ENCODE measurements at places on chromosomes 7 and 10. TPM values are rescaled to one million over a fixed set of nuclear protein-coding genes. Genes with fewer than 3 reads are reported as not detected.

GRCh38 chr7:37068902-37069301, 344.6 kb upstream of the AOAH start:
- DNase-seq = peak; percentile 98

DNA sequence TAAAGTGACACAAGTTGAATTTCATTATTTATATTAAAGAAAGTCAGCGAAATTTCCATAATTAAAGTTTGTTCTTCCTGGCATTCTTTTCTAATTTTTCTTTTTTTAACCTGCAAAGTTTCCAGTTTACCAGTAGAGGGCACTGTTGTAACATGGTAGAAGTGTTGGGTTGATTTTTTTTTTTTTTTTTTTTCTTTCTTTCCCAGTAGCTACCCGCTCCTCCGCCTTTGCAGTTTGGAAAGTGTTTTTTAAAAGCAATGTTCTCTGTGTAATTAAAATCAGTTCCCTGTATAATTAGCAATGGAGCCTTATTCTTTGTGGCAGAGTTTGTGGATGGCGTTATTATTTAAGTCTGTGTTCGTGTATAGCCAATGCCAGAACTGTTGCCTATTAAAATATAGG, 53.7 kb downstream of the TAF3 start:
- peak; percentile 33 for DNase-seq

DNA sequence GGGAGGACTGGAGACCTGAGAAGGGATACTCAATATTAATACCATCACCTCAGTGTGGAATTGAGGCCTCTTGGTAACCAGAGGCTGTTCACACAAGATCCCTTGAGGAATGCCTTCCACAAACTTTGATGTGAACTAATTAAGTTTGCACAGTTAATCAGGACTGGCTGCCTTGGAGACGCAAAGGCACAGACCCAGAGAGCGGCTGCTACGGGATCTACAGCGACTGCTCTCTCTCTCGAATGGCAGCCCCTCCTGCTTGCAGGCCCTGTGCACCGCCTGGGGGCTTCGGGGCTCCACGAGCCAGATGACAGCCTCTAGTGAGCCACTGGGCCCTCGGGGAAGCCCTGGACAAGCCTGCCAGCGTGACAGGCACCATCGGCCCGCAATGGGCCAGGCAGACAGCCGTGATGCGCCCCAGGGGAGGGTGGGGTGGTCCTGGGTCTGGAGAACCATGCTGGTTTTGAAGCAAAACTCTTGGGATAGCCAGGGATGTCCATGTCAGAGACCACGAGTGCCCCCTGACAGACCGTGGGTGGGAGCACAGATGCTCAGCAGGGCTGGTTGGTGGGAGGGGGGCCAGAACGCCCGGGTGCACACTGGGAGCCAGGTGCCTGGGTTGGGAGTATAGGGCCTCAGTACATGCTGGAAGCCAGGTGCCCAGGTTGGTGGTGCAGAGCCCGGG, 195.6 kb downstream of the ELFN1 start:
- DNase-seq = no peak

DNA sequence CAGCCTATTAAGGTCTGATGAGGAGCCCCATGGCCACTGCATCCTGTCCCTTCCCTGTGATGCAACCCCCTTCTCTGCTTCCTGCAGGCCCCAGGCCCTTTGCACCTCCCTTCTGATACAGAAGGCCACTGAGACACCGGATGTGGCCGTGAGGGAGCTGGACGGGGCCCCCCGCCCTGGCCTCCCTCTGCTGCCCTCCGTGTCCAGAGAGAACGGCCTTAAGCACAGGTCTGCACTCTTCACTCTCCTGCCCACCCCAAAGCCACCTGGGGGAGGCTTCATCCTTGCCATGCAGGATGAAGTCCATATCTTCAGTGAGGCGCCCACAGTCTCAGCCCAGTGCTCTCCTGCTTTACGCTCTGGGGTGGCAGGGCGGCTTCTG, 86.9 kb upstream of the GNA12 start:
- no peak for DNase-seq

GRCh38 chr10:8035641-8036470, 18.6 kb upstream of the GATA3 start:
- no peak for DNase-seq

DNA sequence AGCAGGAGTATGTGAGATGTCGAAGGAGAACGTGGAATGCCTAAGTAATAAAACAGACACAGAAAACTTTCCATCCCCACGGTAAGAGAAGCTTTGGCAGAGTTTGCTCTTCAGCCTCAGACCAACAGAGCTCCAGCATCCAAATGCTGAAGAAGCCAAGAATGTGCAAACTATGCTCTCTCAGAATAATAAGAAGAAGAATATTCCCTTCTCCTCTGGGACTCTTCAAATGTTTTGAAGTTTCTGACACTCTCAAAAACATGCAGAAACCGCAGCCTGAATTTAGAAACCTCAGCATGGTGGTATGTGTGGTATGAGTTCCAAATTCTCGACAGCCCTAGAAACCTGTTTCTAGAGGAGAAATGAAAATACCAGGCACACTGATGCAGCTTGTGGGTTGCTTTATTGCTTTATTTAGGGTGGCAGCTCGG, 113.3 kb downstream of the KCNMA1 start:
- DNase-seq = peak; percentile 86

DNA sequence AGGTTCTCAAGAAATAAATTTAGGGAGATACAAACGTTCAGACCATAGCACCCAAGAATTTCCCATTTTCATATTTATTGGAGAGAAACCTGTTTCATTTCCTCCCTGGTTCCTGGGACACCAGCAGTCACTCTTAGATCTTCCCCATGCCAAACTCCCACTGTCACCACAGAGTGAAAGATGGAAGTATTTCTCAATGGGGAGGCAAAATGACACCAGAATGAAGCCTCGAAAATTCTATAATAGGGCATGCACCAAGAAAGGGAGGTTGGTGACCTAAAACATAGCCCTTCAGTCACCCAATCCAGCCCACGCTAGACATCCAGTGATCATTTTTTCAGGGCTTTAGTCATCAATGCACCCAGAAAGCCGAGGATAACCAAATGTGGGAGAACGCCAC, 148.1 kb upstream of the PLXDC2 start:
- DNase-seq = no peak

GRCh38 chr10:33276282-33276923, 58.1 kb downstream of the NRP1 start:
- DNase-seq = no peak

DNA sequence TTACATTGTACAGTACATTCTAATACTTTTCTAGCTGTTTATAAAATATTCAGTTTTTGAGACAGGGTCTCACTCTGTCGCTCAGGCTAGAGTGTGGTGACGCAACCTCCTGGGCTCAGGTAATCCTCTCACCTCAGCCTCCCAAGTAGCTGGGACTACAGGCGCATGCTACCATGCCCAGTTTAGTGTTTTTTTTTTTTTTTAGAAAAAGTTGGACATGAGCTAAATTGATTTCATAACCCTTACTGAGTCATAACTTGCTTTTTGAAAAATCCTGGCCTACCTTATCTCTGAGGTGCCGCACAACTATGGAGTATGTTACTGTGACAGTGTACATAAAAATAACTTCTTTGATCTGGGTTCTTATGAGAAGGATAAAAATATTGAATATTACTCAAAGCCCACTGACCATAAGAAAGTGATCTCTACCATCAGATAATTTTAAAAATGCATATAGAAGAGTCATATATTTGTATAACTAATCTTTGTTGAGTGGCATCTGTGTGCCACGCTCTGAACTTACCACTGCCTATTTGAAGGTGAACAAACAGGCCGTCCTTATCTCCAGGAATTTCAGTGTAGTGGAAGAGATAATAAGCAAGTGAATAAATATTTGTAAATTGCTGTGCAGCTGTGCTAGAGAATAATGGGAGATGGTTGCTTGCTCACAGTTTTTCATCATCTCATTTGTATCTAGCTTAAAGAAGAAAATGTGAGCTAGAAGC, 73.2 kb downstream of the PPP1R9A start:
- DNase-seq = no peak

DNA sequence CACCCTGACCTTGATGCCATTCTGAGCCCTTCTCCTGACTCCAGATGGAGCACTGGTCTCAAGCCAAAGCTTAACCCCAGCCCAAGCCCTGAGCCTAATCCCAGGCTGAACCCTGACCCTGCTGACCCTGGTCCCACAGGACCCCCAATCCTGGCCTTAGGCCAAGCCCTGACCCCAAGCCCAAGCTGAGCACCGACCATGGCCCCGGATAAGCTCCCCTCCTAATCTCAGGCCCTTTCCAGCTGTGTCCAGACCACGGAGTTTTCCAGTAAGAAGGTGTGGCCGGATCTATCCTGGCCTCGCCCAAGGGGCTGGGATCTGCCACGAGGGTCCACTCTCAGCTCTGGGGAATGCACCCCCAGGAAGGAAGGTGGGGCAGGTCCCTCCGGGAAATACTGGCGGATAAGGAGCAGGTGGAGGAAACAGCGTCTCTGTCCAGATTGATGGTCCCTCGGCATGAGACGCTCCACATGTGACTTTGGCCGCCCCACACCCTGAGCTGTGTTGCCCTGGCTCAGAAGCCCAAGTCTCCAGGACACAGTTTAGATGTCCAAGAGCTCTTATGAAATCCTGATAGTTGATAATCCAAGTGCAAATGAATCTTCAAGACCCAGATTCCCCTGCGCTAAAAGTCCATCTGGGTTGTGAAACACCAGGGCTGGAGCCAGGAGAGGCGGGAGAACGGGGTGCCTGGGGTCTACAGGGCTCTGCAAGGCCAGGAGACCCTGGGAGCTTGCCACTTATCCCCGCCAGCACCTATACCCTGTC, 10.4 kb downstream of the ELN start:
- no peak for DNase-seq

DNA sequence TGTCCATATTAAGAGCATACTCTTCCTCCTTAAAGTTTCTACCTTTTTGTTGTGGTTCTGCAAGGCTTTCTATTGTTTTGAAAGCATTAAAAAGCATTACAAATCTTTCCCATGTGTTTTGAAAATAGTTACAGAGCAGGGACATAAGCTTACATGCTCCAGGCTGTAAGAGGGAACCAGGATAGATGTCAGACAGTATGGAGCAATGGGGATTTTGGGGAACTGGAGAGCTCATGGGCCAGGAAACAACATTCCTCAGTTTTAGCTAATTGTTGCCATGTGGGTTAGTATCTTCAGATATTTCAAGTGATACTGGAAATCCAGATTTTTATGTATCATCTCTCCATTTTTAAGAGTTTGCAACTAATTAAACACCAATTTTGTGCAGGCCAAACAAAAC, 3.5 kb downstream of the MDFIC start:
- DNase-seq = no peak

DNA sequence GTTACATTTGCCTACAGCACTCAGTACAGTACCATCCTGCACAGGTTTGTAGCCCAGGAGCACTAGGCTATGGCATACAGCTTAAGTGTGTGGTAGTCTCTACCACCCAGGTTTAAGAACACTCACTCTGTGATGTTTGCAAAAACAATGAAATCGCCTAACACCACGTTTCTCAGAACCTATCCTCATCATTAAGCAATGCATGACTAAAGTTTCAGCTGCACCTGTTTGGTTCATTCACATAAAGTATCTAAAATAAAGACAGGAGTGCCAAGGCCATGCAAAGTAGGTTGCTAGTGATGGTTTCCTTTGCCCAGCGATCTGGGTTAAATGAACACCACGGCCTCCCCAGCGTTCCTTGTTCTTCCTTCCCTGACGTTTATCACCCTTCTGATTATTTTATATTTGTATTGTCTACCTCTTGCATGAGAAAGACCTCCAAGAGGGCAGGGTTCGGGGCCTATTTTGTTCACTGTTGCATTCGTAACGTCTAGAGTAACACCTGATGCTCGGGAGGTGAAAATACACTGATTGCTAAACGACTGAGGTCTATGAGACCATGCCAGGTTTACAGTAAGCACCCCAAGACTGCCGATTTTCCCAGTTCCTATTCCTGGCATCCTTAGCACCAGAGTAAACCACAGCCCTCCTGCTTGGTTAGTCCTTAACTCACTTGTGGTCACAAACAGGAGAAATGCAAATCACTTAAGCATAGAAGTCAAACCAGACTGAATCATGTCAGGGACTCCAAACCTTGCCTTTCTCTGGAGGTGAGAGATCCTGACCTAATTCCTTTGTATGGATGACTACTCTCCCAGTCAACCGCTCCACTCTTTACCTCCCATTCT, 204.1 kb upstream of the NFE2L3 start:
- DNase-seq = no peak

GRCh38 chr7:150372271-150373048, 3.8 kb downstream of the REPIN1 start:
- DNase-seq = no peak

GRCh38 chr10:31148951-31149350, 117.3 kb upstream of the ZNF438 start:
- no peak for DNase-seq

DNA sequence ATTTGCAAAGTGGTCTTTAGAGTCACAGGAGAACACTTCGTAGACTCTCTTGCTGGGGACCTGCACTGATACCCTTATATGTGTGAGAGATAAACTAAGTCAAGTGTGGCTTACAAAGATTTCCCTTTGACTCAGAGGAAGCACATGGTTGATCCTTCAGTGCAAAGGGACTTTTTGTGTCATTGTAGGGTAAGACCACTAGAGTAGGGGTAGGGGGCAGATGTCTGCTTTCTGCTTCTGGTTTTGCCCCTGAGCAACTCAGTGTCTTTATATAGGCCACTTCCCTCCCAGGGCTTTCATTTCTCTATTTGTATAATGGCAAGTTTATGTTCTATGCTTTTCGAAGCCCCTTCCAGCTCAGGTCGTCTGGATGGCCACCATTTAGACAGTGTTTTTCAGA, 281.7 kb downstream of the SORCS3 start:
- no peak for DNase-seq

DNA sequence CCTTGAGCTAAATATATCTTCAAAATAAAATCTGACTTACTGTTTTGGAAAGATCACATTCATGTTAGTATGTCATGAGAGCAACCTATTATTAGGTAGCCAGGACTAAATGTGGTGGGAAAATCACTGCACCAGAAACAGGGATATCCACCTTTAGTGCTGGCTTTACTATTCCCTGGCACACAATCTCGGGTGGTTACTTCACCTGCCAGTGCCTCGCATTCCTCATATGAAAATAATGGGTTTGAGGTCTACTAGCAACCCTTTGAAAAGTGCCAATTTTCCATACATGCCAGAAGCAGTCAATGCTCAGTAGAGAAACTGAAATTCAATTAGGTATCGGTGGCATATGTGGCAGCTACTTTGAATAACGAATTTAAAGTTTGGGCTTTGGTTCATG, 36.8 kb downstream of the PTN start:
- no peak for DNase-seq

DNA sequence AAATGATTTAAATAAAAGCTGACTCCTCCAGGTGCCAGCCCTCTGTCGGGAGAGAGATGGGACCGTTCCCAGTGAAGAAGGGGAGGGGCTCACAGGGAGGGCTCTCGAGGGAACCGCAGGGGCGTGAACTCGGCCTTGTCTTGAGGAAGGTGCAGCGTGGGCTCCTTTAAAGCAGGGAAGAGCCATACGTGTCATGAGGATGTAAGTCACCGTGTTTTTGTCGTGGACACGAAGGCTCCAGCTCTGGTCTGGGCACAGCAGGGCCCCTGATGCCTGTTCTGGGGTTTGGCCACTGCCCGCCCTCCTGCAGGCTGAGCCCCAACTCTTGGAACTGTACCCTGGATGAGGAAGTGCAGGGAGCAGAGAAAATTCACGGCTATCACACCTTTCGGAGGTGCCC, 45.0 kb downstream of the JAKMIP3 start:
- no peak for DNase-seq

ZNF425 gene
- 6.7 TPM for total RNA-seq

LIPK gene
- total RNA-seq = not detected

PTN gene
- total RNA-seq = 0.67 TPM

IRF5 gene
- total RNA-seq = 0.26 TPM

CPVL gene
- total RNA-seq = 0.62 TPM

HYAL4 gene
- 0.21 TPM for total RNA-seq
